ENCODE measurements at places on chromosomes 12 and 14.
A peak's percentile ranks its signal among the peaks of the same experiment; 100 is the strongest.

DNA sequence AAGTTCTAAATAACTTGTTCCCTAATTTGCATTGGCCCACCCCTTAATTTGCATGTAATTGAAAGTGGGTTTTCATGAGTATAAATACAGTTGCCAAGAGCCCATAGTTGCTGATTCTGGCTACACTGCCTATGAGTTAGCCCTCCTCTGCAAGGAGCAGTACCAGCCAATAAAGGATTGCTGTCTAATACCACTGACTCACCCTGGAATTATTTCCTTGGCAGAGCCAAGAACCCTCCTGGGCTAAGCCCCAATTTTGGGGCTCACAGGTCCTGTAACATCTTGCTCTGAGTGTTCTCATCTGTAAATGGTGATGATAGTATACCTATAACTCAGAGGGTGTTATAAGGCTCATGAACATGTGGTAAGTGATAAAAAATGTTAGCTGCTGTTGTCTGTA is 6.8 kb downstream of the TTC8 start:
- peaks cover 14% of the 10 kb centered on the region for H3K4me1 ChIP-seq
- H3K36me3 ChIP-seq, result no peaks in the 10 kb centered on the region
- no peaks in the 10 kb centered on the region for H3K27me3 ChIP-seq
- no peak for DNase-seq
- no peak overlapping the region for H3K4me3 ChIP-seq

GRCh38 chr12:2963154-2963759 is 4.1 kb downstream of the TEAD4 start:
- peak overlapping the region; percentile 54 for H3K27ac ChIP-seq
- no peaks in the 10 kb centered on the region for H3K36me3 ChIP-seq
- H3K27me3 ChIP-seq, result no peaks in the 10 kb centered on the region

DNA sequence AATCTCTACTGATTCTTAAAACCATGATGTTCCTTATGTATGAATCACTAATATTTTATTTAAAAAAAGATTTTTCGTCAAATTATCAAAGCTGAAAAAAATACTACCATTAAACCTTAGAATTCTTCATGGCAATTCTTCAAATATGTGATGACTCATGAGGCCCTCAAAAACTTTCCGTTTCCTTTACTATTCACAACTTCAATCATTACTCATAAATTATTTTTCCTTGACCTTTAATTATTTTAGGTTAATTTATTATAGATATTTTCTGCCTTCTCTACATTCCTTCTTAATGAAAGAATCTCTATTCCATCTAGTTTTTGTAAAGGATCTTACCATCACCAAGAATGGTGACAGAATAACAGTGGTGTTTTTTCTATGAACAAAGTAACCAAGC is 162.1 kb upstream of the SOX5 start:
- no peak for DNase-seq
- H3K4me1 ChIP-seq, result no peaks in the 10 kb centered on the region
- H3K27ac ChIP-seq, result no peak overlapping the region

- no peak overlapping the region for H3K27ac ChIP-seq
- no peak for DNase-seq
- H3K36me3 ChIP-seq, result no peaks in the 10 kb centered on the region
Measured at GRCh38 chr12:15546102-15546701, 223.9 kb downstream of the PTPRO start.
